CD14-positive monocyte (primary cell): ENCODE measurements at places on chromosomes 7 and 10.

GRCh38 chr7:97020996-97021746 lies 3.5 kb downstream of the DLX5 start:
- DNase-seq: no peak

DNA sequence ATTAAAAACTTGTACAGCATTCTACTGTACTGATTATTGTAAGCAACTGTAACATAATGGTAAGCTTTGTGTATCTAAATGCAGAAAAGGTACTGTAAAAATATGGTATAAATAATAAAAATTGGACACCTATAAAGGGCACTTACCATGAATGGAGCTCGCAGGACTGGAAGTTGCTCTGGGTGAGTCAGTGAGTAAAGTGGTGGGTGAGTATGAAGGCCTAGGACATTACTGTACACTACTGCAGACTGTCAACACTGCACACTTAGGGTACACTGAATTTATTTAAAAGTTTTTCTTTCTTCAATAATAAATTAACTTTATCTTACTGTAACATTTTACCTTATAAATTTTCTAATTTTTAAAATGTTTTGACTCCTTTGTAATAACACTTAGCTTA lies 118.6 kb upstream of the ASAH2 start:
- DNase-seq: no peak

- DNase-seq: no peak
Measured at GRCh38 chr7:158955146-158955870, 99.0 kb downstream of the DYNC2I1 start.

- DNase-seq: no peak
Measured at GRCh38 chr10:3790858-3791257, 5.8 kb upstream of the KLF6 start.

DNA sequence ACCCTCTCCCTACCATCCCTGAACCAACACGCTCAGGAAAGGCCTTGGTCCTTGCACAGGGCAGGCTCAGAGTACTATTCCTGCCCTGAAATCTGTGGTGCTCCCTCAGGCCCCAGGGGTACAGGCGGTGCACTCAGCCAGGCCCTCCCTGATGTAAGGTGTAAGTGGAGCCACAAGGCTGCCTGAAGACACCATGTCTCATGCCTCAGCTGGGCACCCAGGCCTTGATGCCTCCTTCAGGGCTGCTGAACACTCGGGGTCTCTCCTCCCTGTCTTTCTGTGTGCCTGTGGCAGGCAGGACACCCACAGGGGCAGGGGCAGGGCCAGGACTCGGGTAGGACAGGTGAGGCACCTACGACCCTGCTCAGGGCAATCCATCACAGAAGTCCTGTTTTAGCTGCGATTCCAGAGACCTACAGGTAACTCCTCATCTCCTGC lies 22.9 kb upstream of the ANTXRL start:
- no peak for DNase-seq

- DNase-seq: no peak
Measured at GRCh38 chr7:95910341-95910740, 138.0 kb downstream of the DYNC1I1 start.

DNA sequence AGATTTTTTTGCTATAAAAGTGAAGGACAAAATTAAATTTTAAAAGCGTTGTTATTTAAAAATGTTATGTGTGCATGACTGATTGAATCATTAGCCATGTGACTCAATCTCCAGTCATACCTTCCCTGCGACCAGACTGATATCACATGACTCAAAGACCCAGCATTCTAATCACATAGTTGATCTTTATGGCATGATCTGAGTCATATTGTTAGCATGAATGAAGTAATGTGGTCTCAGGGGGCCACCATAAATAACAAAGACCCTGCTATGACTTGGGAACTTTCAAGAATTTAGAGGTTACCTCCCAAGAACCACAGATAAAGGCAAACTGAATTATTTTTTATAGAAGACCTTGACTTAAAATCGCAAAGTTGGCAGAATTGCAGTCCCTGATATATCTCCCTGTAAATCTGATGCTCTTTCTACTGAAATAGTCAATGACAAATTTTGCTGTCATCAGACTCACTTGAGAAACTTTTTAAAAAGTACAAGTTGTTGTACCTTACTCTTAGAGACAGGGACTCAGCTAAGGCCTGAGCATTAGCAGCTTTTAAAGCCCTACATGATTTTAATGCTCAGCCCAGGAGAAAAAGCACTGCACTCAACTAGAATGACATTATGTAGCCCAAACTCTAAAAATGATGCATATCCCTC lies 717.3 kb downstream of the XPNPEP1 start:
- no peak for DNase-seq

DNA sequence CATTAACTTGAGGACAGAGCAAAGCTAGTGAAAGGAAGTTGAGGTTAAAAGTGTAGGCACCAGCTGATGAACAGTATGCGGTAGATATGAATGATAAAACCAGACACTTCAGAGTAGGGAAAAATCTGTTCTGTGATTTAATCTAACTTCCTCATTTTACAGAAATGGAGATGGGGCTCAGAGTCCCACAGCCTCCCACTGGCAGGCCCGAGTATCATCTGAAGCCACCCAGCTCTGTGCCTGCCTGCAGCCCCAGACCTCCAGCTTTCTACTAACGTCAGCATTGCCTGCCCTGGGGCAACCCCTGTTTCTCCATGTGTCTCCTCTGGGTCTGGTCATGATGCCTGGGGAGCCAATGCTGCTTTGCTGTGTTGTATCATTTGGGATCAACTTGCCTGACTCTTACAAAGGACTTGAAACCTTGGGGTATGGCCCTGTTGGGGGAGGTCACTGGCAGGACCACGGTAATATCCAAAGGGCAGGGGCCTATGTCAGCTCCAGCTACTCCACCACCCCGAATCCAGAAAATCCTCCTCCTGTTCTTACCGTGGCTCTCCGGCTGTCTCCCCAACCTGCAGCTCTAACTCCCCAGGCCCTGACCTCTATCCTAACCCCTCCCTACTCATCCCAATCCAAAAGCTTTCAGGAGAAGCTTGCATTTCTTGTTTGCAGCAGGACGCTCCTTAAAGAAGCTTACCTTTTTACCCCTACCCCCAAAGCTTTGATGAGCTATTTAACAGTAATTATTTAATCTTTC lies 56.2 kb upstream of the NPY start:
- DNase-seq: no peak

DNA sequence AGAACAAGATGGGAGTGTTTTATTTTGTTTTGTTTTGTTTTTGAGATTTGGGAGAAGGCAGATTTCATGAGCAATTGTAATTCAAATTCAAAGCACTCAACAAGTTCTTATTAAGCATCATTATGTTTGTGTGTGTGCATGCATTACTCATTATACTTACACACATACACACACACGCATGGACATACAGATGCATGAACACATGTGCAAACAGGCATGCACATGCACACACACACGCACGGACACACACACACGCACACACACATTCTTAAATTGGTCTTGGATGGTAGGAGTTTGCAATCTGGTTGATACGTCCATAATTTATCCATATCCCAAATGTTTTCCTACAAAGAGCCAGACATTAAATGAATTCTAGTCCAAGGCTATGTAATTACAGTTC lies 702.8 kb downstream of the INHBA start:
- no peak for DNase-seq

DNA sequence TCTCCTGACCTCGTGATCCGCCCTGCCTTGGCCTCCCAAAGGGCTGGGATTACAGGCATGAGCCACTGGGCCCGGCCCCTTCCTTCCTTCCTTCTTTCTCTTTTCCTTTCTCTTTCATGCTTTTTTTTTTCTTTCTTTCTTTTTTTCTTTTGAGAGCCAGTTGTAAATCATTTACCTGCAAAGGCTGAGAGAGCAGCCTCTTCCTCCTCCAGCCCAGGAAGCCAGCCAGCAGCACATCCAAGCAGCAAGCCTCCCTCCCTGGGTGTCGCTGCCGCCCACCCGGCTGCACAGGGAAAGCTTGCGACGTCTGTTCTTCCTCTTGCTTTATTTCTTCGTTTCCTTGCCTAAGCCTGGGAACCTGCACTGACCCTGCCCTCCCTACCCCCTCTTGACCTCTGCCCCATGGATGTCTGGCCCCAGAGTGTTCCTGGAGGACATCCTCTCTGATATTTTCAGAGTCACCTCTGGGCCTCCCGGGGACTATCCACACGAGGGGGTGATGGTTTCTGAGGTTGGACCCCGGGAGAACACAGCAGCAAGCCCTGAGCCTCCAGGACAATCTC lies 62.8 kb upstream of the MYL10 start:
- DNase-seq: no peak

DNA sequence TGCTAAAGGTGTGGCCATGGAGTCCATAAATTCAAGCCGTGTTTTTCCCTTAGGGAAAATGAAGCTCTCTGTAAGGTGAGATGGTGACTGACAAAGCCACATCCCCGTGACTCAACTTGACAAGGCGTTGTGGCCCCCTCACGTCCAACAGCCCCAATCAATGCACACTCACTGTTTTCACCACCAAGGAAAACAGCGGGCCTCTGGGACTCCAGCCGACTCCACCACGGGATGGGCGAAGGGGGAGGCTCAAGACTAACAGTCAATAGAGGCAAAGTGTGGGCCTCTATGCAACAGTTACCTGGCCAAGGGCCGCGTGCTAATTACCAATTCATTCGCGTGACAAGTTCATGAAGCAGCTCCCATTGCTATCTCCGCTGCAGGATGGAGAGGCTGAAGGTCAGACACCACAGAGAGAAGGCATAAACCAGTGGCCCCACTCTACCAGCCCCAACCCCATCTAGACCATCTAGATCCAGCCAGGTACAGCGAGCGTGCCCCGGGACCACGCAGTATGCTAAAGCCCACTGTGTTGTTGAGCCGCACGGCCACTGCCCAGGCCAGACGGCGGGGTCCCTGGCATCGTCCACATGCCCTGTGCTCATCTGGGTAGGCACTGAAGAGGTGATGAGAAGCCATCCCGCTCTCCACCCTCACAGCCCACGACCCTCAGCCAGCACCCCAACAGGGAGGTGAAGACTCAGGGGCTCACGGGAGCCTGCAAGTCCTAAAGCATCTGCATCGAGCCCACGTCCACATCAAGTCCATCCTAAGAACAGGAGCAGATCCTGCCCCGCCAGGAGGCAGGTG lies 76.1 kb downstream of the PROSER2 start:
- no peak for DNase-seq

GRCh38 chr10:119535305-119535704 lies 7.2 kb downstream of the RGS10 start:
- DNase-seq: no peak

DNA sequence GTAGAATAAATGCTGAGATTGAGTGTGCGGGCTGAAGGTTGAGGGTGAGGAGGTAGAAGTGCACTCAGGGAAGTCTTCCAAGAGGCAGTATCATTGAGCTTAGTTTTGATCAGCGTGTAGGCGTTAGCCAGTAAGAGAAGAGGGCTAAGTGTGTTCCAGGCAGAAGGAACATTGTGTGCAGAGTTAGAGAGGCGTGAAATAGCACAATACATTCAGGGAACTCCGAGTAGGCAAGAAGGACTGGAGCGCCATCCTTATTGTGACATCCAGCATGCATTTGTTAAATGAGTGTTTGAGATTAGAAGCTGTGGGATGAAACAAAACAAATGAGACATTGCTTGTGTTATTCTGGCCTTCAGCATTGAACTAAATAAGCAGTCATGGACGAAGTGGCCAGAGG lies 140.9 kb upstream of the MKLN1 start:
- no peak for DNase-seq

GRCh38 chr10:335151-335800 lies 200.0 kb downstream of the ZMYND11 start:
- no peak for DNase-seq

DNA sequence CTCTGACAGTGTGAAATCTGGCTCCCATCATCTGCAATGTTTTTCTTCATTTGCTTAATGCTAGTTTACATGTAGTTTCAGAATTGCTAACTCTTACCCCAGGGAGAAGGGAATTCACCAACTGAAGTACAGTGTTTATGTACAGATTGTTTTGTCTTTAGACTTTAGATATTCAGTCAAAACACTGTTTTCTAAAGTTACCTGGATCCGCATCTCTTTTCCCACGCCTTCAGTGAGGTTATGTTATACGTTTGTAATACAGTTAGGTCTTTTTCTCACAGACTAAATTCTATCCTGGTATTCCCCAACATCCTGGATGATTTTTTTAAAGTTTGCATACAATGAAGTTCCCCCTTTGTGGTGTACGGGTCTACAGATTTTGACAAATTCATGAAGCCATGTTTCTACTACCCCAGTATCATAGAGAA lies 3.2 kb upstream of the LYZL1 start:
- DNase-seq: no peak

GRCh38 chr10:99605351-99605750 lies 14.9 kb downstream of the SLC25A28 start:
- no peak for DNase-seq

DNA sequence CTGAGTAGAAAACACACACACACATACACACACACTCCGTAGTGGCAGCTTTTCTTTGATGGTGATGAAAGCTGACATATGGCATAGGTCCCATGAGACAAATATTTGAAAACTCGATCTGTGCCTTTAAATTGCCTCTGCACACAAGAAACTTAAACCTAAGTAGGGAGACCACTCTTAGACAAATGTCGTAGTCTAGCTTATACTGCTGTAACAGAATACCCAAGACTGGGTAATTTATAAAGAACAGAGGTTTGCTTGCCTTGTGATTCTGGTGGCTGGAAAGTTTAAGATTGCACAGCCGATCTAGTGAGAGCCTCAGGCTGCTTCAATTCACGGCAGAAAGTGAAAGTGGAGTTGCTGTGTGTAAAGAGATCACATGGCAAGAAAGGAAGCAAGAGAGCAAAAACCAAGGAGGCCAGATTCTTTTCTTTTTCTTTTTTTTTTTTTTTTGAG lies 489.4 kb upstream of the SORCS1 start:
- DNase-seq: peak; percentile 49

DNA sequence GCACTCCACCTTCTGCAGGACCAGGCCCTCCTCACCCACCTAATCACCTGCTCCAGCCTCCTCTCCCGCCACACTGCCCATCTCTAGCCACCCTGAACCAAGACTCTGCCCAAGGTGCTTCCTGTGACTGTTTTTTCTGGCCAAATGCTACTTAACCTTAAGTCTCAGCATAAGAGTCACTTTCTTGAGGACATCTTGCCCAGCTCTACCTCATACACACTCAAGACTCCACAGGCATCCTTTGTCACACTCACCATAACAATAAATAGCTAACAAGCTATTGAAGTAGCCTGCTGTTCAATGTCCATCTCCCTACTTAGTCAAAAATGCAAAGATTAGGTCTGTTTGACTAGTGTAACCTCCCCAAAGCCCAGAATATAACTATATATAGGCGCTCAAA lies 455.4 kb upstream of the NFE2L3 start:
- no peak for DNase-seq

DNA sequence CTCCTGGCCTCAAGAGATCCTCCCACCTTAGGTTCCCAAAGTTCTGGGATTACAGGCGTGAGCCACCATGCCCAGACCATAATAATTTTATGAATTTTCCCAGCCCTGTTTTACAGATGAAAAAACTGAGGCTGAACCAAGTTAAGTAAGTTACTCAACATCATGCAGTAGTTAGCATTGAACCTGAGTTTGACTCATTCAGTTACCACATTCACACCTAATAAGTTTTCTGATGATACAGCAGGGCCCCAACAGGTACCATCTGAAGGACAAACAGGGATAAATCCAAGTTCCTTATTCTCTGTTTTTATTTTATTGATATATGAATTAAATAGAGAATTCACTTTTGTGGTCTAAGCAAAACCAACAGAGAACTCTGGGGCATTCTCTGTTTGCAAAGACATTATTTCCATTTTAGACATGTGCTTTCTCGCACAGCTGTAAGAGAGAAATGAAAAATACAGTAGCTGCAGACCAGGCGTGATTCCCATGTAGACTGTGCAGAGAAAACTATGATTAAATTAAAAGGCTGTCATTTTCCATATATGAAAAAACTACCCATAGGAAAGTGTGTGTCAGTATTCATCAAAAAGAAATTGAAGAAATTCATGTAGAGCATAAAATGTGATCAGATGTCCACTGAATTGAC lies 26.6 kb downstream of the APBB1IP start:
- no peak for DNase-seq
